ENCODE measurements at places on chromosomes 7 and 10. TPM values are rescaled to one million over a fixed set of nuclear protein-coding genes. Genes with fewer than 3 reads are reported as not detected.

Gene GRB10
- total RNA-seq = 47.4 TPM

- DNase-seq = no peak
- no peaks in the 10 kb centered on the region for H3K27me3 ChIP-seq
- H3K27ac ChIP-seq = no peak overlapping the region
- H3K4me3 ChIP-seq = no peak overlapping the region
- peaks cover 29% of the 10 kb centered on the region for H3K4me1 ChIP-seq
- H3K36me3 ChIP-seq = no peaks in the 10 kb centered on the region
Measured at GRCh38 chr10:122859527-122859926, 13.9 kb upstream of the CUZD1 start.

DNA sequence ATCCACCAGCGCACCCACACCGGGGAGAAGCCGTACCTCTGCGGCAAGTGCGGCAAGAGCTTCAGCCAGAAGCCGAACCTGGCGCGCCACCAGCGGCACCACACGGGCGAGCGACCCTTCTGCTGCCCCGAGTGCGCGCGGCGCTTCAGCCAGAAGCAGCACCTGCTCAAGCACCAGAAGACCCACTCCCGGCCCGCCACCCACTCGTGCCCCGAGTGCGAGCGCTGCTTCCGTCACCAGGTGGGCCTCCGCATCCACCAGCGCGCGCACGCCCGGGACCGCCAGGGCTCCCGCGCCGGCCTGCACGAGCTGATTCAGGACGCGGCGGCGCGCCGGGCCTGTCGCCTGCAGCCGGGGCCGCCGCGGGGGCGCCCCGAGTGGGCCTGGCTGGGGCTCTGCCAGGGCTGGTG, 17.7 kb downstream of the ZNF775 start:
- H3K27ac ChIP-seq = no peak overlapping the region
- H3K36me3 ChIP-seq = no peaks in the 10 kb centered on the region
- H3K4me1 ChIP-seq = peaks cover 13% of the 10 kb centered on the region
- DNase-seq = no peak
- H3K27me3 ChIP-seq = no peaks in the 10 kb centered on the region

DNA sequence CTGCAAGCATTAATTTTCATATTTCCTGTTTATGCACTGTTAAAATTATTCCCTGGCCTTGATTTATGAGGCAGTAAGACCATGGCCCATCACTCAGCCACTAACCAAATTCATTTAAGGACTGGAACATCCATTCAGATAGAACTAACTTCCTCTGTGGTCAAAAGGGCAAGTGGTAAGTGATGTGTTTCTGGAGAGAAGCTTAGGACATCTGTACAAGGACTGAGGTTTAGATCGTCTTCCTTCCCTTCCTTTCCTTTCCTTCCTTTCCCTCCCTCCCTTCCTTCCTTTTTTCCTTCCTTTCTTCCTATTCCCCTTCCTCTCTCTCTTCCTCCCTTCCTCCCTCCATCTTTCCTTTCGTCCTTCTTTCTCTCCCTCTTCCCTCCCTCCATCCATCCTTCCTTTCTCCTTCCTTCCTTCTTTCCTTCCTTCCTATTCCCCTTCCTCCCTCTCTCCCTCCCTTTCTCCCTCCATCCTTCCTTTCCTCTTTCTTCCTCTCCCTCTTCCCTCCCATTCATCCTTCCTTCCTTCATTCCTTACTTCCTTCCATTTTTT, 1019.4 kb downstream of the TYW1 start:
- H3K27ac ChIP-seq = no peak overlapping the region
- DNase-seq = no peak
- H3K27me3 ChIP-seq = no peaks in the 10 kb centered on the region

Gene TCAF2
- total RNA-seq = 2.5 TPM

GRCh38 chr10:88038268-88038667, 174.8 kb downstream of the PTEN start:
- DNase-seq = no peak
- no peaks in the 10 kb centered on the region for H3K36me3 ChIP-seq
- no peak overlapping the region for H3K27ac ChIP-seq
- no peaks in the 10 kb centered on the region for H3K27me3 ChIP-seq

GRCh38 chr7:152176797-152177196, 151.3 kb downstream of the GALNT11 start:
- H3K4me3 ChIP-seq = no peak overlapping the region
- DNase-seq = no peak
- peaks cover 54% of the 10 kb centered on the region for H3K36me3 ChIP-seq
- no peak overlapping the region for H3K27ac ChIP-seq
- no peaks in the 10 kb centered on the region for H3K4me1 ChIP-seq

DNA sequence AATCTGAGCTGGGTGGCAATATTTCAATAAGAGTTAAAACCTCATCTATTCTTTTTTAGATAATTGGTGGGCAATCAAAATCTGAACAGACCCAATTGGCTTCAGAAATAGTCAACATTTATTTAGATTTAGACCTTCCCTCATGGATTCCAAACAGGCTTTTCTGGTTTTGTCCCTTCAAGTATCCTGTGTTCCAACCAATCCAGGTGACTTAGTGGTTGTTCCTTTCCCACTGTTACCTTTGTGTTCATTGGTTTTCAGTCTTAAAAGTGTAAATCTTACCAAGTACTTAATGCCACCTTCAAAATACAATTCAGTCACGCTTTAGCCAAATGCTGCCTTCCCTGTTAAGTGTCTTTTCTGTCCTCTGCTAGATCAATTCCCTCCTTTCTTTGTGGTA, 85.9 kb downstream of the AHR start:
- no peak for DNase-seq
- peaks cover under 1% of the 10 kb centered on the region for H3K36me3 ChIP-seq
- H3K27me3 ChIP-seq = no peaks in the 10 kb centered on the region
- H3K4me3 ChIP-seq = no peak overlapping the region
- H3K27ac ChIP-seq = no peak overlapping the region
